ENCODE measurements at places on chromosomes 11 and 22.

- DNase-seq, result no peak
Measured at GRCh38 chr11:43644621-43645299, 35.8 kb upstream of the HSD17B12 start.

- no peak for DNase-seq
Measured at GRCh38 chr22:22327723-22328122, 83.1 kb downstream of the VPREB1 start.

DNA sequence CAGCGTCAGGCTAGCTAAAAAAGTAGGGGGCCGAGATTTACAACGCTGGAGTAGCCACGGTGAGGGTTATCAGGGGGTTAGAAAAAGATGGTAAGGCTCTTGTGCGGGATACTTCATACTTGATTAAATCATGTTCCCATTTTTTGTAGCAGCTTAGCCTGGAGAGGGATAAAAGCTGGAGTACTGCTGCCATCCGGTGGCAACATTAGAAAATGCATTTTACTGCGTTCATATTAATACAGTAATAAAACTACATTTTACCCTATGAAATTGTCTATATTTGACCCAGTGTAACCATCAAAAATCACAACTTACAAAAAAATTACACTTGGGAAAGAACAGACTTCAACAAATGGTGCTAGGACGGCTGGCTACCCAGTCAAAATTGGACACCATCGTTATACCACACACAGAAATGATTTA, 17.3 kb downstream of the RPUSD4 start:
- DNase-seq, result no peak

GRCh38 chr11:122917311-122917710, 34.8 kb downstream of the JHY start:
- no peak for DNase-seq

GRCh38 chr11:29318134-29318845, 698.5 kb downstream of the KCNA4 start:
- DNase-seq, result no peak

DNA sequence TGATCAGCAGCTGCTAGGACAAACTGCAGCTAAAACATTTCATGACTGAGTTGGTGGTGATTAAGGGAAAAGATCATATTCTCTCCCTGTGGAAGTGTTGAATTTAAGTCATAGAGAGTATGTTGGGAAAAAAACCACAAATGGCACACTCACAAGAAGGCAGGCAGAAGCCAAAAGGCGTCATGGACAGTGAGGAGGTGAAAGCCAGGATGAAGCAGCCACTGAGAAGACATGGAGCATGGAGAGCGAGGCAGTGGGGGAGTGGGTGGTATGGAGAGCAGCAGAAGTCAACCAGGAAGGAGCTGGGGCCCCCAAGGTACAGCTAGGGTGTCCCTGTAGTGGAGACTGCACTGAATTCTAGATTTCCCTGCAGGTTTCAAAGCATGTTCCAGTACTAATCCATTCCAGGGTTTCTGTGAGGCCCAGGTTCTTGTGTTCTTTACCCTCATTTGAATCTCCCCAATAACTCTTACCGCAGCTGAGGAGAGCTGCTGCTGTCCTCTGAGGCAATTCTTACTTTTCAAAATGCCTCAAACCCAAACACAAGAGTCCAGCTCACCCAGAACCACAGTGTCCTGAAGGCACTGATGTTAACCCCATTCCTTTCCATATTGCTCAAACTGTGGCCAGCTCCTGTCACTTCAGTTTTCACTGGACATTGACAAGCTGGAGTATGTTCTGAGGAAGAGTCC, 191.8 kb upstream of the E2F8 start:
- no peak for DNase-seq

Measured in SHP77 treated with DMSO at 0.1 percent for 48 hours (cell line).